Activated CD4-positive, alpha-beta T cell treated with anti-CD3 and anti-CD28 coated beads, Interleukin-2, Interleukin-4, amounts not matched to agents 100 ng/mL and 50 ng/mL, durations not matched to agents 16 hours and 8 hours (primary cell): ENCODE measurements at places on chromosomes 4 and X.

DNA sequence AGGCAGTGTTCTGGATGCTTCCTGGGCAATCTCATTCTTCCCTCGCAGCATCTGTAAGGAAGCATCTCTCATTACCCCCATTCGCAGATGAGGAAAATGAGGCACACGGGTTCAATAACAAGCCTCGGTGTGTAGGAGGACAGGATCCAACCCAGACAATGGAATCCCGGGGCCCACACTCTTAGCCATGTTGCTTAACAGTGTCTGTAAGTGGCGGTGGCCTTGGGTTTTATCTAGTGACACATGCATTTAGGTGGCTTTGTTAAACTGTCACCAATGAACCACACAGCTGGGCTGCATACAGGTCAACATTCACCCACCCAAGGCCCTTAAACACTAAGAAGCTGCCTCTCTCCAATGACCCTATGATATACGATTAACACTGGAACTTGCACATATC, 22.6 kb downstream of the RELL1 start:
- no peak for DNase-seq

GRCh38 chr4:134320048-134320447, 118.5 kb upstream of the PABPC4L start:
- no peak for DNase-seq

GRCh38 chrX:55714161-55714560, 3.4 kb upstream of the RRAGB start:
- DNase-seq: no peak

DNA sequence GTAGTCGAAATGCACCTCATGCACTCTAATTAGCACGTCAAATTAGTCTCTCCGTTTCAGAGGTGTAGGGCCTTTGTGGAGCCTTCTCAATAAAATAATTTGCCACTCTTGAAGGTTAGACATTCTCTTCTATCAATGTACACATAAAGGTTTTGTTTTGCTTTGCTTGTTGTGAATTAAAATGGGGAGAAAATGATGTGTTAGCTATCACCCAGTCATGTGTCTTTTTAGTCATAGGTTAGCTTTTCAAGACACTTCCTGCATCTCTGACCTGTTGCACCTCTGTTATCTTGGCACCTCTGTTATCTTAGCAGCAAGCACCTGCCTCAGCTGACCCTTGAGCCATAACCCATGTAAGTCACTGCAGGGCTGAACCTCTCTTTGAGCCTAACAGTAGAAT, 936 bp downstream of the TMEM144 start:
- no peak for DNase-seq

DNA sequence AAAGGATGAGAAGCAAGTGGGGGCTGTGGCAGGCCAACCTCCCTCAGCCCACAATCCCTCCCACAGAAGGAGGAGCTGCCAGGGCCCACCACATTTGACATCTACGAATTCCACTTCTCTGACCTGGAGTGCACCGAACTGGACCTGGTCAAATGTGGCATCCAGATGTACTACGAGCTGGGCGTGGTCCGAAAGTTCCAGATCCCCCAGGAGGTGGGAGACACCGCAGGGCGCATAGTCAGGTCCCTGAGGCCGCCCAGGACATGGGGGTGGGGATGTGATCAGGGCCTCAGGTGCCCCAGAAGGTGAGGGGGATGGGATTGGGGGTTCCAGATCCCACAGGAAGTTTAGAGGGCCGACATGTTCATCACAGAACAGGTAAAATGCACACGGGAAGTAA, 13.7 kb downstream of the ATP5ME start:
- DNase-seq: no peak

DNA sequence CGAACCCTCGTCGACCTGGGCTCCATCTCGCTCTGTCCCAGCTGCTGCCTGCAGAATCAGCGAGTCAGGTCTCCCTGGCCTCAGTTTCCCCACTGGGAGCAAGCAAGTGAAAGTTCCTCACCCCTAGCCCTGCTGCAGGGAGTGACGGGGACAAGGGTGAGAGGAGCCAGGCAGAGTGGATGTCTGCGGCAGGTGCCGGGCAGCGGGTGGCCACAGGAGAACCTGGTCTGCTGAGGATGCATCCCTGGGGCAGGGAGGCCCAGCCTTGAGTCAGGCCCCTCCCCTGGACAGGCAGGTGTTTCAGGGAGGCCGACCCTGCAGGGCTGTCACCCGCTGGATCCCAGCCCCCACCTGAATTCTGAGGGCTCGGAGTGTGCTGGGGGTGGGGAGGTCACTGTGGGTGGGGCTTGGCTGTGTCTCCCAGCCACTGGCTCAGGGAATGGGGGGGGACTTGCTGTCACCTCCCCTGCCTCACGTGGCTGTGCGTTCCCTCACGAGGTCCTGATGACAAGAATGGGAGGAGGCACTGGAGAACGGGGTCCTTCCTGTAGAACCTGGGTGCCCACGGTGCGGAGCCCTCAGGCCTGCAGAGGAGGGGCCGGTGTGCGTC, 33.2 kb downstream of the LRPAP1 start:
- DNase-seq: no peak

DNA sequence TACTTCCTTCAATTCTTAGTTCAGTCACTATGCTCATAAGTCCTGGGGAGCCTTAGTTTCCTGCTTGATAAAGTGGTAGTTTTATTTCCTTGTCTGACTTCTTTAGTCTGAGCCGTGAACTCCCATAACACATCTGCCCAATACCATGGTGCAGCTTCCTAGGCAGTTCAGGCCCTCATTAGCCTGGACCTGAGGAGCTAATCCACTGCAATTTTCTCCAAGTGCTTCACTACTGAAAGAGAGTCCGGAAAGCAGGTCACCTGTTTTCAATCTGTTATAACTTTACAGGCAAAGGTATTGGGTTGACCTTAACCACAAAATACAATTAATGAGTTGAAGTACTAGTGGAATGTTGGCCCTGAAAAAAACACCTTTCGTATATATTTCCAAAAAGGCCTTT, 245.4 kb upstream of the BOD1L1 start:
- no peak for DNase-seq

DNA sequence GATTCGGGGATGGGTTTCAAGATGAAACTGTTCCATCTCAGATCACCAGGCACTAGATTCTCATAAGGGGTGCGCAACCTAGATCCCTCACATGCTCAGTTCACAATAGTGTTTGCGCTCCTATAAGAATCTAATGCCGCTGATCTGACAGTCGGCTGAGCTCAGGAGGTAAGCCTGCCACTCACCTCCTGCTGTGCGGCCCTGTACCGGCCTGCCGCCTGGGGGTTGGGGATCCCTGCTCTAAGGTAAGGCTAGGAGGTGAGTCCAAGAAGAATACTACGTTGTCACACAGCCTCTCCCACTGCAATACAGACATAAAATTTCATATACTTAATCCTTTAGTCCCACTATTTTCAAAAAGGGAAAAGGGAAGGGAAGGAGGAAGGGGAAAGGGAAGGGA, 213.4 kb upstream of the HCCS start:
- no peak for DNase-seq

DNA sequence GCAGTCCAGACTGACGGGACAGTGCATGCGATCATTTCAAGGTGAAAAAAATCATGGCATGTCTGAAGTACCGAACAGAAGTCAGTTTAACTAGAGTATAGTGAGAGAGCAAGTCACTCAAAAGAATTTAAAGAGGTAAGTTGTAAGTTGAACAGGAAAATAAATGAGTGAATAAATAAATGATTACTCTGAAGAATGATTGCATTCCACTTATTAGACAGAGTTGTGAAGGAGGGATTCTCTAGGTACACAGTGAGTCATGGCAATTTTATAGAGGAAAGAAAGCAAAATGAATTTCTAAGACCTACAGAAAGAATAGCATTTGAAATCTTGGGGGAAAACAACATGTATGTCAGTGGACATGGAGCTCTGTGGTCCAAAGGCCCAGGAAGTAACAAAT, 37.1 kb upstream of the SLC7A11 start:
- no peak for DNase-seq

DNA sequence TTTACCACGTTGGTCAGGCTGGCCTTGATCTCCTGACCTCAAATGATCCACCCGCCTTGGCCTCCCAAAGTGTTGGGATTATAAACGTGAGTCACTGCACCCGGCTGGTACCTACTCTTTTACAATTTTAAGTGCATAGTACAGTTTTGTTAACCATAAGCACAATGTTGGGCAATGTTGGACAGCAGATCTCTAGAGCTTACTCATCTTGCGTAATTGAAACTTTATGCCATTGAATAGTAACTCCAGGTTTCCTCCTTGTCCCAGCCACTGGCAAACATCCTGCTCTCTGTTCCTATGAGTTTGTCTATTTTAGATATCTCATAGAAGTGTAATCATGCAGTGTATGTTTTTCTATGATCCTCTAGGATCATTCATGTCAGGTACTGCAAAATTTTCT, 9.3 kb upstream of the CPE start:
- DNase-seq: no peak

GRCh38 chr4:48623182-48623780, 133.2 kb downstream of the ZAR1 start:
- DNase-seq: no peak

- no peak for DNase-seq
These were observed 170.2 kb downstream of the RAPGEF2 start for GRCh38 chr4:159273141-159273438.

DNA sequence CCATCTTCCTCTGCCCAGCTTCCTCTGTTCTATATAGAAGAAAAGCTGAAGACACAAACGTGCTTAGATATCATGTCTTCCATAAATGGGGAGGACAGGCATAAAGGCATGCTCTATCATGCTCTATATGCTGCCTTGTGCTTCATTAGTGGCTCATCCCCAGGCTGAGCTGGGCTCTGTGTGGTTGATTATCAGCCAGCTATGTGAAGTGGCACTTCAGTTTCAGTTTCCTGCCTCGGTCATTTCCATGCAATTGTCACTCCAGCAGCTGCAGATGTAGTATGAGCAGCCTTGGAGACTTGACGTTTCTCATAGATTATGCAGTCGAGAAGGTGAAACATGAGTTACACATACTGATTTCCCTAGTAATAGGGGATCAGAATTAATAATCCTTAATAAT, 106.2 kb downstream of the SYTL5 start:
- no peak for DNase-seq

- DNase-seq: no peak
These were observed 4.2 kb upstream of the MTMR1 start for GRCh38 chrX:150688911-150689451.

- DNase-seq: peak; percentile 4
These were observed 99.6 kb downstream of the CEP135 start for GRCh38 chr4:56048383-56048701.

DNA sequence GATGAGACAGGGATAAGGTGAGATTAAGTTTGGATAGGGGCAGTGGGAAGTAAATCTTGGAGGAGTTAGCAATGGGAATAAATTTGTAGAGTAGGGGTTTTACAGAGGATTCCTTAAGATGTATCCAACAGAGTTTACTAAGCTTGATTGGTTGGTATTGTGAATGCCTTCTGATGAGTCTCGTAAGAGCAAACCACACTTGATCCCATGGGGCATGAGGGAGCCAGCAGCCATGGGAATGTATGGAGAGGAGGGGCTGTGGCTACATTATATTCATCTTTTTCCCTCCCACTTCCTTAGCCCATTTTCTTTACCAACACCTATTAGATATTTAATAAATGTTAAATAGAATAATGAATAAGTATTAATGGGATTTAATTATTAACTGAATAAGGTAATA, 126.6 kb upstream of the NDST3 start:
- no peak for DNase-seq

DNA sequence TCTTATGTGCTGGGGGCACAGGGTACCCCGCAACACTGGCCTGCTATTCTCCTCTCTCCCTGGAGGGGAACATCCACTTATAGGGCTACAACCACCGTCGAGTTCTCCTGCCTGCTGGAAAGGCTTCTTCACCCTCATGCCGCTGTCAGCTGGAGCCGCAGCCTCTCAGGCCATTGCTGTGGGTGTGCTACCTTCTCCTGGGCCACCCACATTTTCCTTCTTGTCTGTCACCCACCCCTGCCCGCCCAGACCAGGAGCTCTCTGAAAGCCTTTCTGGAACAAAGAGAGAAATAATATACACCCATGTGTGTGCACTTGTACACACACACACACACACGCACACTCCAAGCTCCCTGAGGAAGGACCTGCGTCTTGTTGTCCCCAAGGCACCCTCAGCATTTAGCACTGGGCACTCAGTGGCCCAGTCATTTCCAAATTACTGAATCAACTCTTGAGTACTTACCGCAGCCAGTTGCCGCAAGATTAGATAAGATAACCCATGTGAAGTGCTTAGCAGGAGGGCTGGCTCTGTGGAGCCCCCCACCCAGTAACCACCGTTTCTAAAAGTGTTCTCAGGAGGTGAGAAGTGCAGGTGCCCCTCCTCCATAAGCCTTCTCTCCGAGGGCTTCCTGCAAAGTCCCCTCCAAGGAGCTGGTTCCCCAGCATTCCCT, 50.2 kb downstream of the CPZ start:
- DNase-seq: no peak

DNA sequence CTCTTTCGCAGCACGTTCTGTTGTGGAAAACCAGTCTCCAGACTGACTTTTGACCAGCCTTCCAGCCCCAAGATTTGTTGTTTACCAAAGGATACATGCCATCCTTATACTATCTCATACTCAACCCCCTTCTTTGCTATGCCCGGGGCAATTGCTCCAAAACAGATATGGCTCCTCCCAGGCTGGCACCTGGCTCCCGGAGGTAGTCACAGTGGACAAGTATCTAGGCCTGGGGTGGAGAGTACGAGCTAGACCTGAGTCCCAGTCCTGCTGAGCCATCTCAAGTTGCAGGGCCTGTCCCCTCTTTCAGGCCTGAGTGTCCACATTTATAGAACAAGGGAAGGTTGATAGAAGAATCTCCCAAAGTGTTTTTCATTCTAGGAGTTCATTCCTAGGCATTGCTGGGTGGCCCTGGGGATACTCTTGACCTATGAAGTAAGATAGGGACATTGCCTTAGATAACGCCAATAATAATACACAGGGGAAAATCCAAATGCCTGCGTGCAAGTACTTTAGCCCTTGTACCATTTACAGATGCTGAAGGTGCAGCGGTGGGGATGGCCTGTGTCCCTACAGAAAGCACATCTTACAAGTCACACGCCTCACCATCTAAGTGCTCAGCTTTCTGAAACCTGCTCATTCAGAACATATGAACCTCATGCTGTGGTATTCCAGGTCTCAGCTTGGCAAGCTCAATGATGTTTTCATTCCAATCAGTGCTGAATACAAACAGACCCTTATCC, 136.7 kb upstream of the MAMLD1 start:
- no peak for DNase-seq

DNA sequence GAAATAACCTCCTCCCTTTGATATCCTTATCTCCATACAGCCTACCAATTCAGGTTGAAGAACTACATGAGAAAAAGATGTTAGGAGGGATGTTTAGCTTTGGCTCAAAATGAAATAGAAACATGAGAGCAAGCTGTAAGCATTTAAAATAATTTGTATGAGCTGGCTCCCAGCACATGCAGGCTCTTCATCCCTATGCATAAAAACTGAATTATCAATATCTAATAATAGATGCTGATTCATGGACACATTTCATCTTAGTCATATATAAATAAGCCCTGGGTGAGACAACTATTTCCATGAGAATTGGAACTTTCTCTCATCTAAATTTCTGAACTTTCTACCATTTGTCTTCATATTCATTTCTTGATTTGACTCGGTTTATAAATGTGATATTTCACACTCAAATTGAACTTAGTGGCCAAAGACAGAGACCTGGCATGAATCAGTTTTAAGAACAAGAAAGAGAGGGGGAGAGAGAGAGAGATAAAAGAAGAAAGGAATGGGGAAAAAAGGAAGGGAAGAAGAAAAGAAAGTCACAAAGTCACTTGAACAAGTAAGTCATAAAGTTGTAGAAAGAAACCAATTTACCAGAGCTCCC, 48.9 kb upstream of the GPR174 start:
- no peak for DNase-seq
